ENCODE measurements at places on chromosomes 5 and 9. TPM values are rescaled to one million over a fixed set of nuclear protein-coding genes. Genes with fewer than 3 reads are reported as not detected.

ANKRD34B gene
- not detected for total RNA-seq

SNX30 gene
- total RNA-seq: 9.6 TPM

DNA sequence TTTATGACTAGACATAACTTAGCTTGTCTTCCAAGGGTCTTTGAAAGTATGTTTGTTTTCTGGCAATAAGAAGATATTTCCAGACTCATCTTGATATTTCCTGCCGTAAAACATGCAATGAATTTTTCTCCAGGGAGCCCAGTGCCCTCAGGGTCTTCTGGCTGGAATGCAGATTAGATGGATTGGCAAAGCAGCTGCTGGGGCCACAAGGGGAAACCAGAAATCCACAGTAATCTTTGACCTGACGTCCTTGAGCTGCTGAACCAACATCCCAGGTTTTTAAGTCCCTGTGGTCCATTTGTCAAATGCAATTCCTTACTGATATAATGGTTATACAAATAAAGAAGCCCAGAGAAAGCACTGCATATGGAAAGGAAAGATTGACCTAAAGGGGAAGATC, 93.0 kb downstream of the THBS4 start:
- no peak overlapping the region for H3K4me3 ChIP-seq
- no peak for DNase-seq
- no peak overlapping the region for H3K27ac ChIP-seq
- no peaks in the 10 kb centered on the region for H3K27me3 ChIP-seq

ZNF169 gene
- total RNA-seq: 11.4 TPM

PRRT1B gene
- not detected for total RNA-seq

- H3K27ac ChIP-seq: no peak overlapping the region
- H3K27me3 ChIP-seq: no peaks in the 10 kb centered on the region
- H3K4me3 ChIP-seq: no peak overlapping the region
- no peak for DNase-seq
- no peaks in the 10 kb centered on the region for H3K4me1 ChIP-seq
- no peaks in the 10 kb centered on the region for H3K36me3 ChIP-seq
Measured at GRCh38 chr5:25448646-25449045, 803.9 kb upstream of the CDH10 start.

BRD8 gene
- 75.5 TPM for total RNA-seq

ZDHHC21 gene
- total RNA-seq: 7.3 TPM

DNA sequence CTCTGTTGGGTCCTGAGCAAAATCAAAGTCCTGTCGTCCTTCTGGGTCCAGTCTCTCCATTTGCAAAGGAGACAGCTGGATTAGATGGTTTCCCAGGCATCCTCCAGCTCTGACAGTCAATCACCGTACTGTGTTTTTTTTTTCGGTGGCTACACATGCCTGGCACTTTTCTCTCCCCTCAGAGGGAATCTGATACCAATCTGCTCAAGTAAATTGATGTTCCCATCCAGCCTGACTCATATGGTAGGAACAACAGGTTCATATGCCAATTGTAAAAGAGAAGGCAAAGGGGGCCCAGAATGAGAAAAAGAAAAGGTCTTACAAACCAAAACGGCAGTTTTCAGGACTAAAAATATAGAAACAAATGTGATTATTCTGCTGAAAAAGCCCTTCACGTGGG, 1.2 kb downstream of the FBXO10 start:
- H3K27ac ChIP-seq: no peak overlapping the region
- H3K4me3 ChIP-seq: no peak overlapping the region
- no peaks in the 10 kb centered on the region for H3K27me3 ChIP-seq
